Endothelial cell of umbilical vein (primary cell): ENCODE measurements at places on chromosomes 11 and 22. TPM values are rescaled to one million over a fixed set of nuclear protein-coding genes. Genes with fewer than 3 reads are reported as not detected.

GRCh38 chr11:17431139-17431538, 42.7 kb upstream of the KCNJ11 start:
- no peak for DNase-seq

DNA sequence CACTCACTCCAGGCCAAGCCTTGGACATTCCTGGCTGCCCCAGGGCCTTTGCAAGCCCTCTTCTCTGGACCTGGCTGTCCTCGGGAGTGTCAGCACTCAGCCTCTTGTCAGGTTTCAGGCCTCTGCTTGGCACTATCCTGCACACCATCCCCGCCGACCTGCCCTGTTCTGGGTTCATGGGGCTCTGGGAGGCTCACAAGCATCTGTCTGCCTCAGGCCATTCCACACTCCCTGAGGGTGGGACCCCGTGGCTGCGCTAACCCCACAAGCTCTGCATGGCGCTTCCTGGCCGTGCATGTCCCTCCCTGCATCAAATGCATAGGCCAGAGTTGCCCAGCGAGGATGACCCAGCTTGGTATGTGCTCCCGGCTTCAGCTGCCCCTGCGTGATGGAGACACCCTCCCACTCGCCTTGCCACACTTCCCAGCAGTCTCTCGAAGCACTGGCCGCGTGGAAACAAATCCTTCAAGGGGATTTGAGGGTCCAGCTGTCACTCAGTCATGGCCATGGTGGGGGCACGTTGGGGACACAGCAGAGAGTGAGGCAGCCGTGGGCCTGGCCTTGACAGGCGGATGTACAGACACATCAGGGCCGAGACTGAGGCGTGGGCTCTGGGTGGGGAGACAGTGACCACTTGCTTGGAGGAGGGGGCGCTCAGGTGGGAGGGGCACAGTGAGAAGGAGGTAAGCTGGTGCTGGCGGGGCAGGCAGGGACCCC, 87.3 kb downstream of the KCNQ1 start:
- DNase-seq = no peak

Gene TMEM151A
- polyA plus RNA-seq = 0.03 TPM in 1 of 2 replicates, not detected in the other

Gene PNPLA3
- polyA plus RNA-seq = 5.3 TPM in 2 replicates

DNA sequence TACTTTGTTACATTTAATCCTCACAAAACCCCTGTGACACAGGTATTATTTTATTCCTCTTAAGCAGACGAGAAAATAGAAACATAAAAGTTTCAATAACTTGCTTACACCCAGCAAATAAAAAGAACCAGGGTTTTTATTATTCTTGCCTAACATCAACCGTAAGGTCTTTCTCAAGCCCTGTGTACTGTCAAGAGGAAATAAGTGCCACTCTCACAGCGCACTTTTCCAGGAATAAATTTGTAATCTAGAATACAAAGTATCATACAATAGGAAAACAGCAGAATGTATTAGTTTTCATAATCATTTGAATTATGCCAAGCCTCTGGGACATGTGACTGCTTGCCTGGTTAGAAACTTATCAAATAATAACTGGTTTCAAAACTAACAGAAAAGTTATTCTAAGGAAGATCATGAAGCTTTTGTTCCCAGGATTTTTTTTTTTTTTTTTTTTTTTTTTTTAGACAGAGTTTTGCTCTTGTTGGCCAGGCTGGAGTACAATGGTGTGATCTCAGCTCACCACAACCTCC, 7.4 kb downstream of the CCDC34 start:
- DNase-seq = no peak
